ENCODE measurements at places on chromosomes 3 and 15. TPM values are rescaled to one million over a fixed set of nuclear protein-coding genes. Genes with fewer than 3 reads are reported as not detected.
A peak's percentile ranks its signal among the peaks of the same experiment; 100 is the strongest.

NPAP1 gene
- total RNA-seq: not detected

LINGO1 gene
- total RNA-seq: 0.26 TPM

ZKSCAN7 gene
- total RNA-seq: 6.2 TPM

RPUSD2 gene
- total RNA-seq: 19.0 TPM

GPR160 gene
- 0.40 TPM for total RNA-seq

SPINK8 gene
- not detected for total RNA-seq

EDEM1 gene
- total RNA-seq: 20.8 TPM

DUOX2 gene
- total RNA-seq: not detected

IL20RB gene
- total RNA-seq: 1.0 TPM

DNA sequence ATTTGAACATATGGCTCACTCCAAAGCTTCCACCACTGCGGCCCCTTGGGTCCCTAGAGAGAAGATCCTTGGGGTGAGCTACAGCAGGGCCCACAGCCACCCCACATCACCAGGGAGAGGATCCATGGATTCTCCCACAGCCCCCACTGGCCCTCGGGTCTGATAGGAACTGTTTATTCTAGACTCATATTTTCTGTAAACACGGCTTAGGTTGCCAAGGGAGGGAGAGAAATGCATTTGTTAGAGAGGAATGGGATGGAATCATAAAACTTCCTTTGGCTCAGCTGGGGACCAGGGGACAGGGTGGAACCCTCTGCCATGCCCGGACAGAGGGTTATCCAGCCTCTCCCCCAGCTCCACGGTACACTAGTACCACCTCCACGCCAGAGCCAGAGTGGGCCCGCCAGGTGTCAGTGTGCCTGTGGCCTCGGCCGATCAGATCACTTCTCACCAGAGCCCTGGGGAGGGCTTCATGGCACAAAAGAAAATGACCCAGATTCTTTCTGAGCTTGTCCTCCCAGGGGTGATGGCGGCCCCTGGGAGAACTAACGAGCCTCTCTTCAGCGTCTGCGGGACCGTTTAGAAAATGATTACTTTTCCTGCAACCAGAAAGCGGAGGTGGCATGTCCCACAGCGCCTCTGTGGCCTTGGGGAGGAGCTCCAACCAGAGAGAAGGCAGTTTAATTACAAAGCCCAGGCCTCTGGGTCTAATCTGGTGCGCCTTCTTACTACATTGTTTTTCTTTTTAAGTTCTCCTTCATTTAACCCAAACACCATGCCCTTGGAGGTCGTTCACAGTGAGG is 33.7 kb downstream of the ADCY5 start:
- no peak for DNase-seq

DNA sequence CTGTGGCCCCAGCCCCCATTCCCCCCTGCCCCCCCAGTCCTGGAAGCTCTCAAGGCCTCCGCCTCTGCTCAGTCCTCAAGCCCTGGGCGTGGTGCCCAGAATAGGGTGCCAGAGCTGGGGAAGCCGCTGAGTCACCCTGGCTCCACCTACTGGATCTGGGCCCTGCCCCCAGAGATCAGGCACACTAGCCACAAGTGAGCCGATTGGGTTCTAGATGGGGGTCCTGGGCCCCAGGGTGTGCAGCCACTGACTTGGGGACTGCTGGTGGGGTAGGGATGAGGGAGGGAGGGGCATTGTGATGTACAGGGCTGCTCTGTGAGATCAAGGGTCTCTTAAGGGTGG is 5.7 kb downstream of the EIF4G1 start:
- DNase-seq: peak; percentile 58

DNA sequence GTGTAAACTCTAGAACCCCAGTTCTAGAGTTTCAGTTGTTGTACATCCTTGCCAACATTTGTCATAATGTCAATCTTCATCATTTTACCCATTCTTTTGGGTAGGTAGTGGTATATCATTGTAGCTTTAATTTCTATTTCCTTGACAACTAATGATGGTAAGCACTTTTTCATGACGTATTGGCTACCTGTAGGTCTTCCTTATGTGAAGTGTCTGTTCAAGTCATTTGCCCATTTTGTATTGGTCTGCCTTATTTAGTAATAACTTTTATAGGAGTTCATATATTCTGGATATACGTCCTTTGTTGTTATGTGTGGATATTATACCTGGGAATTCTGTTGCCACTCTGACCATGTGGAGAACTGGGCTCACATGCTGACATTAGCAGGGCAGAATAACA is 73.8 kb upstream of the ACTC1 start:
- no peak for DNase-seq

DNA sequence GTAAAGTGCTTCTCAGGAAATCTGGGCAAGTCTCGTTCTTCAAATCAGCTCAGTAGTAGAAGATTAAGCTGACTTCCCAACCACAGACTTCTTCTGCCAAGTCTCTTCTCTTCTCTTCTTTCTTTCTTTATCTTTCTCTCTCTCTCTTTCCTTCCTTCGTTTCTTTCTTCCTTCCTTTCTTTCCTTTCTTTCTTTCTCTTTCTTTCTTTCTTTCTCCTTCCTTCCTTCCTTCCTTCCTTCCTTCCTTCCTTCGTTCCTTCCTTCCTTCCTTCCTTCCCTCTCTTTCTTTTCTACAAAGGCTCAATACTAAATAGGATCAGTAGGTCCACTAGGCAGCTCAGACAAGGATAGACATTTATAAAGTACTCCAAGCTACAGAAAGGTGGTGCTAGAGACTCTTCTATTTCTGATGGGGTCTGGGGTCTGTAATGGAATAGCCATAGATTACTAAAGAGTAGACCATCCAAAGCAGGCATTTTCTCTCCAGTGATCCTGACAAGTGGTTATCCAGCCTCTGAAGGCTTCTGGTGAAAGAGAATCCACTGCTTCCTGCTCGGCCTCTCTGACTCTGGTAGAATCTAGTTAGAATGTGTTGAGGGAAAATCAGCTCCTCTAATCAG is 100.8 kb downstream of the TPRG1 start:
- peak; percentile 48 for DNase-seq

DNA sequence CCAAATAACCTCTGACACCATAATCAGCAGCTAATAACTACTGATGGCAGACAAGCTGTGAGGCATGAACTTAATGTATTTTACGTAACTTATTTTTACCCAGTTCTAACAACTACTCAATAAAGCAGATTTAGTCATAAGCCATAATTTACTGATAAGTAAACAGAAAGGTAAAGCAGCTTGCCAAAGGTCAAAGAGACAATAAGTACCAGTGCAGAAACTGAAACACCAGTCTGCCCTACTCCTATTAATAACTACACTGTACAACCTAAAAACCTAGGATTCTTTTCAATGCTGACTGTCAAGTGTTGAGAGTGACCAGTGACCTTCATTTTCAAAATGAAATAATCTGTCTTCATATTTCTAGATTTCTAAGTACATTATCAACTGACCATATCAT is 152.2 kb downstream of the NR2E3 start:
- no peak for DNase-seq

DNA sequence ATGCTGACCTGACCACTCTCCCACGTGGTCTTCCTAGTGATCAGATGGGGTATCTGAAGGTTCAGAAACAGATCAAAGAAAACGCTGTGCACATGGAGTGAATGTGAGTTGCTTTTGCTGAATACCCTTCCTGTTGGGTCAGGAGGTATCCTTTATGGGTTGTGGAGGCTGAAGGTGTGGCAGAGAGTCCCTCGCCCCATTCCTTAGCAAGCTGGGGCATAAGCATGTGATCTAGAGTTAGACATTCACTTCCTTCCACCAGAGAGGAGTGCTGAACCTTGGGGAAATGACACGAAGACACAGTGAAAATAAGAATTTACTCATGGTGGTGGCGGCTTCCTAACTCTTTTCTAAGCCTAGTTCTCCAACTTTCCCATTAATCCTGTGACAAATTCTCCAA is 27.8 kb upstream of the SPTBN5 start:
- no peak for DNase-seq

GRCh38 chr3:114411190-114411668 is 117.4 kb downstream of the TIGIT start:
- no peak for DNase-seq

DNA sequence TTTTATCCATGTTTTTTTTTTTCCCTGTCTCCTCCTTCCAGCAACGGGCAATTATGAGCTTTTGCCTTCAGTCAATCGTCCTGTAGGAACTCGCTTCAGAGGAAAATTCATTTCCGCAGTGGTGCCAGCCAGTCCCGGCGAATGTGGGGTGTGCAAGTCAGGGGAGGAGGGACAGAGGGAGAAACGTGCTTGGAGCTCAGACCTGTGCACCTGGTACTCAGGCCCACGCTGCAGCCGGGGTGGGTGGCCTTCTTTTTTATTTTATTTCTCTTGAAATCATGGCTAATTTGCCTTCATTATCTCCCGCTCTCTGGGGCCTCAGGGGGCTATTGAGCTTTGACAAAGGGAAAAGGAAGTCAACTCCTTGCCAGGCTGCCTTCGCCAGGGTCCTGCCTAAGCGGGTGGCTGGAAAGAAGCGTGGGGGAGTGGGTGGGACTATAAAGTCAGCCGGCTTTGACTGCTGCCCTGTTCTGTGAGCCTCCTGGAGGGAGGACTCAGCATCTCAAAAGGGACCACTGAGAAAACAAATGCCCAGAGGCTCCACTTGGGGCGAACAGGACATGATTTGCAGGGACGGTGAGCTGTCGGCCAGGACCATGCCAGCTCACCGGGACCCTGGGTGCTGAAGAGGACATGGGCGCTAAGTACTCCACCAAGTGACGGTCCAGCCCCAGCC is 5.5 kb downstream of the GRIP2 start:
- DNase-seq: no peak

DNA sequence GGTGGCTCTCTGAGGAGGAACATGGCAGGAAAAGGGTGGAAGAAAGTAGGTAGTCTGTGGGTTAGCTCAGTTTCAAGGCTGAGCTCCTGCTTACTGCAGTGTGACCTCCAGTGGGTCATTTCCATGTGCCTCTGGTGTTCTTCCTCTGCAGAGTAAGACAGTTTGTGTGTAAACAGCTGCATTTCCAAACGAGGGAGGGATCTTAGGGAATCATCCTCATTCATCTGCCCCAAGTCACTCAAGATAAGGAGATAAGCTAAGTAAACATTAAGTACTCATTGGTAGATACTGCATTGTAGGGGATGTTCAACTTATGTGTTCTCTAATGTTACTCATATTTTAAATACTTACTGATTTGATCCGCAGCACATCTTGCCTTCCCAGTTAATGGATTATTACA is 83.6 kb downstream of the CLSTN2 start:
- DNase-seq: peak; percentile 41

- no peak for DNase-seq
Measured at GRCh38 chr3:196492080-196492479, 11.5 kb downstream of the RNF168 start.

DNA sequence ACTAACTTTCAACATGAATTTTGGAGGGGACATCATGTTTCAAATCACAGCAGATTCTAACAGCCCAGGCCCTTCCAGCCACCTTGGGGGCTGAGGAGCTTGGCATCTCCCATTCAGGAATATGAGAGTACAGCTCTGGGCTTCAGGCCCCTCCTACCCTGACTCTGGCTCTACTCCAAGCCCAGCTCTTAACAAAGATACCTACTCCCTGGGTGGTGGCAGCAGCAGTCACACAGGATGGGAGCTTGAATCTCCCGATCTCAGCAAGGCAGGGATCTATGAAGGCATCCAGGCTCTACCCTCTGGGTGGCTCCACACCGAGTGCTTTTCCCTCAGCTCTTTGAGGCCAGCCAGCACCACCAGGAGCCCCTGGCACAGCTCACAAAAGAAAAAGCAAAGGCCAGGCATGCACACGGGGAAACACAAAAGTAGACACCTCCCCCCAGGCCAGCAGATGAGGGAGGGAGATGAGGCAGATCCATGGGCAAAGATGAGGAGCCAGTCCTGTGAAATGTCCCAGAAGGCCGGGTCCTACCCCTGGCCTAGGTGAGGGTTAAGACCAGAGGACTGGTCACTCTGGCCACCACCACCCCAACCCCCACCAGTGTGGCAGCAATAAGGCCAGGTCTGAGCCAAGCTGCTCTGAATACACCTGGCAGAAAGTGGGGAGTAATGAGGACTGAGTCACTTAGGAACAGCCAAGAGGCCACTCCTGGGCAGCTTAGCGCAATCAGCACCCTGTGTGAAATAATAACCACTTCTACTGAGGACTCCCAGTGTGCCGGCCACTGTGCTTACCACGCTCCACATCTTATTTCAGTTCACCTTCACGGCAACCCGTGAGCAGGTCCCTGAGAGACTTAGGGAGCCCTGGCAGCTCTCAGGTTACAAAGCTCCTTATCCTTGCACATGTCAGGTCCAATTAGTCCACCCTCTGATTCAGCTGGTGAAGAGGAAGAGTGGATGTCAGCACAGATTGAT is 24.3 kb downstream of the PLA2G4F start:
- peak; percentile 69 for DNase-seq

GRCh38 chr3:127590282-127590592 is 296 bp downstream of the TPRA1 start:
- DNase-seq: no peak

DNA sequence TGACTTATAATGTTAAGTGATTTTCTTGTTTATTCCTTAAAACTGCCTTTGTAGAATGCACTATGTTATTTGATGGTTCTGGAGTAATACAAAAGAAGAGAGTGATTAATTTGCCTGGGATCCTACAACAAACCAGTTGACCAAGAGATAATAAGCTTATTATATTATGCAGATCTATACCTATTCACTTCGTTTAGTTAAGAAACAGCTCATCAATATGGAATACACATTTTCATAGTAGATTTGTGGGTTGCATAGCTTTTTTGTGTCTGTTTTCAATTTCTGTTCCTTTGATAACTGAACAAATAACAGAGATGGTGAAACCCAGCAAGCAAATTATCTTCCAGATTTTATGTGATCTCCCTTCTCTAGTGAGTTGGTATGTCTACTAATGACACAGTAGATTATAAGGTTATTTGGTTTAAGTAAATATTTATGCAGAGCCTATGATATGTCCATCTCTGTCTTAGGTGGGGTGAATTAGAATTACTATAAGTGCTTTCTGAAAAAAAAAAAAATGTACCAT is 443.3 kb upstream of the TPRG1 start:
- DNase-seq: no peak

DNA sequence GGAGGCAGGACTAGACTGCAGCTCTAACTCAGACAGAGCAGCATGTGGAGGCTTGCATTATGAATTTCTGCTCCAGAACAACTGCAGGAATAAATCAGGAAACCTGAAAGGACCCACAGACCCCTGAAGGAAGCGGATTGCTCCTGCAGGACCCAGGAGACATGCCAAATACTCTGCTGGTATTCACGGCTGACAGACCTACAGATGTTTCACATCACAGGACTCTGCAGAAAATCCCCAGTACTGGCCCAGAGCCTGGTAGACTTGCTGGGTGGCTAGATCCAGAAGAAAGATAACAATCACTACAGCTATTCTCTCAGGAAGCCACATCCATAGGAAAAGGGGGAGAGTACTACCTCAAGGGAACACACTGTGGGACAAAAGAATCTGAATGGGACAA is 942.1 kb downstream of the AGBL1 start:
- DNase-seq: no peak

DNA sequence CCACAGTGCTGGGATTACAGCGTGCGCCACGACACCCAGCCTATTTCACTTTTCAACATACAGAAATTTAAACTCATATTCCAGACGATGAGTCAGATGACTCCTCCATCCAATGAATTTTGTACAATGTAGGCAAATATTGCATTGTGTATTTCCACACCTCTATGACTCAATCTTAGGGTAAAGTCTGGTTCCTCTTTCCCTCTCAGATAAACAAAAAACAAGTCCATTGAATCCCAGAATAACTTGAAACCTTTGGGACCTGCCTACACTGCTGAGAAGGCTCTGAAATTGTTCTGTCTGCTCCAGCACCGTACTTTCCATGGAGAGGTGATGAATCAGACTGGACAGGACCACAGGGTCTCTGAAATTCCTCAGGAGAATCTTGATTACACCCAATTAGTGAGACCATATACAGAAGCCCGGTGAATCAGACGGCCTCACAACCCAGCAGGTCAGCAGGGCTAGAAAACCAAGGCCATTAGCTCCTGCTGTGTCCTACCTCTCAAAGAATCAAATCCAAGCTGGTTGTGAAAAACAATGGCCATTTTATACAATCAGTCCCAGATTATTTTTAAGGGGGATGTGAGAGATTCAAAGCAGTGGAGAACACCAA is 112.6 kb downstream of the ERC2 start:
- DNase-seq: no peak
